Lower lobe of right lung (tissue), 2 donors: ENCODE measurements at places on chromosomes 3 and 15.

DNA sequence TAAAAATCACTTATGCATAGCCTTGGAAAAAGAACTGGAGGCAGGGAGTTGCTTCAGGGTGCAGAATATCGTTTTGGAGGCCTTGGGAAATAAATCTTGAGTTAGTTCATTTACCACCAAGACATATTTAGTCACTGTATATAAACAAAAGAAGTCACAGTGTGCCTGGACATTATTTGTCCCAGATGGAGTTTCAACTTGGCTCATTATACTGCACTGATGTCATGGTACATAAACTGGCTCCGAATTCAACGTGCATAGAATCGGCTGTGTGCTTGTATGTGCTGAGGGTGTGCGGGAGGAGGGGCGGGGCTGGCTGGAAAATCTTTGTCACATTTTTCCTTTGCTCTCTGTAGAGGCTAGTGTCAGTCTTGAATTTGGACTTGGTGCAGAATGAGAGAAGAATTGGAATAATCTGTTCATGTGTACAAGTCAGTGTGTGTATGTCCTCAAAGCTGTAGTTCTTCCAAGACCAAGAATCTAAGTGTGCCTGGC lies 86.6 kb downstream of the FNDC3B start:
- peak; percentile 56 for DNase-seq

DNA sequence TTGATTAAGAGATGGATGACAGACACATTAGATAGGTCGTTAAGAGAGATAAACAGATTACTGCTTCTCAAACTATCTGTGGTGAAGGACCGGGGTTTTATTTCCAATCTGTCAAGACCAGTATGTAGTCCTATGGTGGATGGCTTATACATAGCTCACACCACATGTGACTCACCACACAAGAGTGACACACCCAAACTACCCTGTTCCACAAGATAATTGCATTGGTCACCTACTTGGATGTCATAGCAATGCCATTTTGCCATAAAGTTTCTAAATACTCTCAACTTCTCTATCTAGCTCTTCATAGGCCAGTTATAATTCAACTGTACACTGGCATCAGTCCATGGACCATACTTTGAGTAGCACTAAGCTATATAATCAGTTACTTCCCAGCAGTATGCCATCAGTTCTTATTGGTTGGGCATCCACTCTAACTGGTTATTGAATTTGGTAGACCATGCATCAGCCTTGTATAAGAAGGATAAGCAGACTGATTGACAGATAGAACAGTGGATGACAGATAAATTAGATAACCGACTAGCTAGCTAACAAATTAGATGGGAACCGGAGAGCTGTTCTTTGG lies 11.6 kb downstream of the WWTR1 start:
- DNase-seq, result no peak

DNA sequence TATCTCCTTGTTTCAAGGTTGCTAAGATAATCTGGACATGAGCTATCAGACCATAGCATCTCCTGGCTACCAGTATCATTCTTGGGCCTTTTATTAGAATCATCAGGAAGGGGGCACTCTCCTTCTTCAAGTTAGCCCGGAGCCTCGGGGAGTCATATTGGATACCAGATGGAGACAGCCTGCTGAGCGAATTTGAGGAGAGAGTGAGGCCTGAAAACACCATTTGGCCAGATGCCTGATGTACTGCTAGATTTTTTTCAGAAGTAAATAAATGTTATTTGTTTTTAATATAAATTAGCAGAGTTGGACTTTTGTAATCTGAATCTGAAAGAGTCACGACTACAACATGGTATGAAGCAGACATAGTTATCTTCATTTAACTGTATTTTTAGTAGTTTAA lies 848.6 kb downstream of the IGSF11 start:
- no peak for DNase-seq

DNA sequence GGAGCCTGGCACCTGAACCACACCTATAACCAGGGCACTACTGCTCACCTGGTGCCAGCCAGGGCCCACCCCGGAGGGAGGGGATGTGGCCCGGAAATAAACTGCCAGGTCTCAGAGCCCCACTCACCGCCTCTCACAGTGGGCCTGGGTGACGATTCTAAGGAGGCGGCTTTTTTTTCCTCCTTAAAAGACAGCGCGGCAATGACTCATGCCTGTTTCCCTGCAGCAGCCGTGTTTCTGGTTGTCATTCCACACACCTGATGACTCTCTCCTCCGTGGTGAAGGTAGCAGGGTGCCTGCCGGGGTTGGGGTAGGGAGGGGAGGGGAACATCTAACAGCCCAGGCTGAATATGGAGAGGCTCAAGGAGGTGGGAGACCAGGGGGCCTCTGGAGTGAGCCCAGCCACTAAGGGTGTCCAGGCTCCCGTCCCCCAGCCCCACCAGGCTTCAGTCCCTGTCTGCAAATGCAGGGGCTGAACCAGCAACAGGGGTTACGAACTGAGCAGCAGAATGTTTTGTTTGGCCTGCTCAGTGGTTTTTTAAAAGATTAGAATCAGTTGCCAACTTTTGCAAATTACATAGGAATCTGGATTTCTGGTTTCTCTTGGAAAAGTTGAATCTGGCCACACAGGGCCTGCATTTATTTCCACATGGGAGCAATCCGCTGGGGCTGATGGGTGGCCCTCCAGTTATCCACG lies 127.3 kb upstream of the LINGO1 start:
- DNase-seq, result no peak

GRCh38 chr3:142999881-143000280 lies 1.5 kb upstream of the U2SURP start:
- DNase-seq, result no peak
